Cerebellum (tissue), 4 donors: ENCODE measurements at places on chromosomes 3 and 15. TPM values are rescaled to one million over a fixed set of nuclear protein-coding genes. Genes with fewer than 3 reads are reported as not detected.

Gene CACNA2D2
- 12.2 TPM for total RNA-seq

Gene OXTR
- 3.2 TPM for total RNA-seq

Gene GATA2
- total RNA-seq, result 2.0 TPM

Gene TMEM212
- not detected for total RNA-seq

Gene CHST14
- total RNA-seq, result 3.8 TPM

Gene TFDP2
- 61.8 TPM for total RNA-seq

Gene UBE3A
- 174 TPM for total RNA-seq

Gene SLC28A1
- total RNA-seq, result not detected

Gene SKOR1
- total RNA-seq, result 14.9 TPM

Gene DUOXA2
- total RNA-seq, result not detected

Gene GRK7
- 0.09 TPM for total RNA-seq

Gene LAMB2
- 79.4 TPM for total RNA-seq

Gene DCBLD2
- total RNA-seq, result 55.3 TPM

Gene VIPR1
- 2.0 TPM for total RNA-seq

Gene MB21D2
- 41.1 TPM for total RNA-seq

Gene DUOXA1
- total RNA-seq, result not detected

Gene ACKR4
- not detected for total RNA-seq

Gene SLC9C1
- 0.45 TPM for total RNA-seq
